Naive thymus-derived CD4-positive, alpha-beta T cell (primary cell): ENCODE measurements at places on chromosomes 16 and 17. TPM values are rescaled to one million over a fixed set of nuclear protein-coding genes. Genes with fewer than 3 reads are reported as not detected.

GRCh38 chr16:15513156-15513555, 78.8 kb downstream of the BMERB1 start:
- no peak for DNase-seq

- no peak for DNase-seq
Observed at GRCh38 chr16:11890231-11890965, 25.4 kb downstream of the GSPT1 start.

- DNase-seq = peak; percentile 48
Observed at GRCh38 chr17:66302761-66303626, 581 bp downstream of the PRKCA start.

DNA sequence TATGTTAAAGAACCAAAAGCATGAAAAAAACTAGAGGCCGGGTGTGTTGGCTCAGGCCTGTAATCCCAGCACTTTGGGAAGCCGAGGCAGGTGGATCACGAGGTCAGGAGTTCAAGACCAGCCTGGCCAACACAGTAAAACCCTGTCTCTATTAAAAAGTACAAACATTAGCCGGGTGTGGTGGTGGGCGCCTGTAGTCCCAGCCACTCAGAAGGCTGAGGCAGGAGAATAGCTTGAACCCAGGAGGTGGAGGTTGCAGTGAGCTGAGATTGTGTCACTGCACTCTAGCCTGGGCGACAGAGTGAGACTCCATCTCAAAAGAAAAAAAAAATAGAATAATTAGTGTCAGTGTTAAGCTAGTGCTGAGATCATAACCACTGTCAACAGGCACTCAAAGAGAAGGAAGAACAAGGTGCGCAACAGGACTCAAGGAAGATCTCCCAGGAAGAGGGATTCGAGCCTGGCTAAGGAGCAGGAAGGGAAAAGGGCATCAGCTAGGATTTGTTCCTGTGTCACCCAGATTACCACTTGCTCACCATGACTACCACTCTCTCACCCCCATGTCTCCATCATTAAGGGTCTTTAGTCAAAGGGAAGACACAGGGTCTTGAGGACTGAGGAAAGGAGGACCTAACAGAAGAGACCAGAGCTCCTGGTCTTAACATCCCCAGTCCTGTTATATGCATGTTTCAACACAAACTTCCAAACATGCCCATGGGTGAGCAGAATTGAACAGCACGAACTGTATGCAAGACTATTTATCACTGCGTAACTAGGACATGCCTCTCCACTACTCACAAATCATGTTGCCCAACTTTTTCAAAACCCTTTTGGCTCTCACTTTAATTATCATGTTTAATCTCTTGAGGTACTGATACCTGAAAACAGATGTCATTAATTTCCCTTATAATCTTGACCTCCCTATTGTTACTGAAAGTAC, 88.3 kb upstream of the PLEKHM1 start:
- DNase-seq = no peak

- no peak for DNase-seq
Observed at GRCh38 chr17:58091024-58091567, 7.9 kb downstream of the DYNLL2 start.

GRCh38 chr17:77033892-77034404, 106.8 kb upstream of the SEC14L1 start:
- no peak for DNase-seq

- DNase-seq = no peak
Observed at GRCh38 chr17:9522074-9522473, 53.5 kb downstream of the STX8 start.

DNA sequence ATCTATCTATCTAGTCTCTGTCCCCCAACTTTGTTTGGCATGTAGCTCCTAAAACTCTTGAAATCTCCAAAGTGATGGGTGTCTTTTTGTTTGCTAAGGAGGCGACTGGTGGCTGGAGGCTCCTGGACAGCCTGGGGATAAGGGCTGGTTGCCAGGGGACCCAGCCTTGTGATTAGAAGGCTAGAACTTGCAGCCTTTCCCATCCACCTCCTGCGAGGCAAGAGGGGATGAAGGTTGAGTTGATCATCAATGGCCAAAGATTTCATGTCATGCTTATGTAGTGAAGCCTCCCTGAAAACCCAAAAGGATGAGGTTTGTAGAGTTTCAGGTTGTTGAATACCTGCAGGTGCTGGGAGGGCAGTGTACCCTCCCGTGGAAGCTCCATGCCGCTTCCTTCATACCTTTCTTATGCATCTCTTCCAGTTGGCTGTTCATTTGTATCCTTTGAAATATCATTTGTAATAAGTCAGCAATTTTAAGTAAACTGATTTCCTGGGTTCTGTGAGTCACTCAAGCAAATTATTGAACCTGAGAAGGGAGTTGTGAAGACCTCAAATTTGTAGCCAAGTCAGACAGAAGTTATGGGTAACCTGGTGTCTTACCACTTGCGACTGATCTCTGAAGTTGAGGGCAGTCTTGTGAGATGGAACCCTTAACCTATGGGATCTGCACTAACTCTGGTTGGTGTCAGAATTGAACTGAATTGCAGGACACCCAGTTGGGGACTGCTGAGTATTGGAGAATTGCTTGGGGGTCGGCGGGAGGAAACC, 202.4 kb downstream of the SEC14L1 start:
- no peak for DNase-seq

GRCh38 chr17:82865774-82866395, 26.1 kb upstream of the ZNF750 start:
- DNase-seq = no peak

DNA sequence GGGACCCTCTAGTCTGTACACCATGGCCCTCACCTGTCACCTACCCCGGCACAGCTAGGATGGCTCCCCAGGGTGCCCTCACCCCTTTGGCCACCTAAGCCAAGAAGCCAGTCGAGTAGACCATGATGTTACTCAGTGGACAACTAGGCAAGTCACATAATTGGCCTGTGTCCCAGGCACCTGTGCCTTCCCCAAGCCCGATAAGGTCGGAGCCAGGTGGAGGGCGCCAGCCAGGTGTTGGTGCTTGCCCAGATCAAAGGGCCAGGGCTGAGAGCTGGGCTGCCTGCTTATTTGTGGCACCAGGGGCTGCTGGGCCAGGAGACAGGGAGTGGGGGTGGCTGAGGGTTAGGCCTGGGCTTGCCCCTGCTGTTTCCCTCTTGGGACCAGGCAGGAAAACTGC, 16.8 kb downstream of the SPNS2 start:
- no peak for DNase-seq

DNA sequence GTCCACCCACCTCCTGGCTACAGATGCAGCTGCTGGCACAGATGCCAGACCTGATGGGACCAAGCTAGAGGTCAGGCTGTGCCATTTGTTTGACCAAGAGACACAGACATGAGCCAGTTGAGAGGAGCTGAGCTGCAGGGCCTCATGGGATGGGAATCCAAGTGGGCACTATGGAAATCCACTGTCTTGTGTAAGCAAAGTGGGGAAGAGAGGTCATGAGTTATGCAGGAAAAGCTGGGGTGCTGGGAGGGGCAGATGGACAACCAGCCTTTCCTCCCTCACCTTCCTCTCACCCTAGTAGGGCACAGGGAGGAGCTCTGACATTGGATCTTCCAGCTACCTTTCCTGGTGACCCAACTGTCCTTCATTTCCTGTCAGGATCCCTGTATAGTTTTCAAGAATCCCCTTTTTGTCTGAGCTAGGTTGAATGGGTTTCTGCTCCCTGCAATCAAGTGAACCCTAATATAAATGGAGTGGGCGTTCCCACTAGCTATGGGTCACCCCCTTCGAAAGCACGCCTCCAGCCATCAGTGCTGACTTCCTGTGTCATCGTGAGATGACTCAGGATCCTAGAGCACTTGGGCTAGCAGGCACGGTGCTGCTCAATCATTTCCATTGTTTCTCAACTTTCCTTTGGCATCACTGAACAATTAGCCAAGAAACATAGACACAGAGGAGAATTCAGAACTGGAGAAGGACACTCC, 13.6 kb downstream of the ATPAF2 start:
- no peak for DNase-seq

Gene IL4R
- 248 TPM for total RNA-seq

Gene KRT31
- not detected in 2 replicates for total RNA-seq

Gene PIPOX
- 5.3 TPM for total RNA-seq

Gene ZNF624
- total RNA-seq = 3.8 TPM

Gene CTRB2
- not detected for total RNA-seq
